ENCODE measurements at places on chromosomes 4 and X. TPM values are rescaled to one million over a fixed set of nuclear protein-coding genes. Genes with fewer than 3 reads are reported as not detected.

GRCh38 chr4:170868170-170868569 is 778.4 kb upstream of the AADAT start:
- no peaks in the 10 kb centered on the region for H3K4me1 ChIP-seq
- no peak for DNase-seq
- no peak overlapping the region for H3K4me3 ChIP-seq
- H3K27me3 ChIP-seq, result no peaks in the 10 kb centered on the region
- no peaks in the 10 kb centered on the region for H3K36me3 ChIP-seq
- H3K27ac ChIP-seq, result no peak overlapping the region

DNA sequence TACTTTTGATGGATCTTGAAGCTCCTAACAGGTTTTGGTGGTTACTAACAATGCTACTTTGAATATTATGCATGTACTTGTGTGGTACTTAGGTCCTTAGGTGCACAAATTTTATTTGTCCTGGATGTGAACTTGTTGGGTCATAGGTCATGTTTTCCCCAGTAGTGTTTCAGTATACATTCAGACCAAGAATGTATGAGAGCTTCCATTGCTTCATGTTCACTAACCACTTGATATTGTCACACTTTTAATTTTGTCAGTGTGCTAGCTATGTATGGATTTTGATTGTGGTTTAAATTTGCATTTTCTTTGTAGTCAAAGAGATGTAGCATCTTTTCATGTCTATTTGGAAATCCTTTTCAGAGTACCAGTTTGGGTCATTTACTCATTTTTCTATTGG is 32.2 kb downstream of the CLCN3 start:
- H3K4me3 ChIP-seq, result no peak overlapping the region
- DNase-seq, result no peak
- H3K27me3 ChIP-seq, result no peaks in the 10 kb centered on the region
- no peak overlapping the region for H3K27ac ChIP-seq
- 0 out of 2 replicates have a peak, but pooled peaks cover 4% of the 10 kb centered on the region for H3K36me3 ChIP-seq

DNA sequence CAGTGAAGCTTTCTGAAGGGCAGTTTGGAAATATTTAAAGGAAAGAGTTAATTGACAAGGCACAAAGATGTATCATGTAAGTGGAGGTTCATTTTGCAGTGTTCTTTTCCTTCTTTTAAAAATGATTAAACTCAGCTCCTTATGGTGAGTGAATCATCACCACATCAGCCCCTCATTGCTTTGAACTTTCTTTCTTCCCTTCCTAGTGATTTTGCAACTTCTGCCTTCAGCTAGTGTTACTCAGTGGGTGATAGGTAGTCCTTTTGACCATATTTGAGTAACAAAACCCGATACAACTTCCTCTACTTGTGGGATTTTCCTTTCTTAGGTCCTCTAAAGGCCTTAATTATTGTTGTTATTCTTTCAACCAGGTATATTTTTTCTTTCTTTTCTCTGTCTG is 8.2 kb downstream of the ZCCHC4 start:
- DNase-seq, result peak; percentile 82
- H3K4me1 ChIP-seq, result peaks cover 47% of the 10 kb centered on the region
- peaks cover 2% of the 10 kb centered on the region for H3K27me3 ChIP-seq
- peak overlapping the region; percentile 90 for H3K27ac ChIP-seq
- H3K36me3 ChIP-seq, result peaks cover 23% of the 10 kb centered on the region
- H3K4me3 ChIP-seq, result peak overlapping the region; percentile 61

GRCh38 chr4:175622887-175623286 is 189.2 kb downstream of the GPM6A start:
- H3K4me3 ChIP-seq, result no peak overlapping the region
- H3K4me1 ChIP-seq, result no peaks in the 10 kb centered on the region
- DNase-seq, result no peak
- no peaks in the 10 kb centered on the region for H3K36me3 ChIP-seq
- no peak overlapping the region for H3K27ac ChIP-seq

- peaks cover 8% of the 10 kb centered on the region for H3K27me3 ChIP-seq
- peaks cover 65% of the 10 kb centered on the region for H3K36me3 ChIP-seq
- H3K4me3 ChIP-seq, result peak overlapping the region; percentile 99
These were observed 3.8 kb downstream of the CD99 start for GRCh38 chrX:2694914-2695267.

DNA sequence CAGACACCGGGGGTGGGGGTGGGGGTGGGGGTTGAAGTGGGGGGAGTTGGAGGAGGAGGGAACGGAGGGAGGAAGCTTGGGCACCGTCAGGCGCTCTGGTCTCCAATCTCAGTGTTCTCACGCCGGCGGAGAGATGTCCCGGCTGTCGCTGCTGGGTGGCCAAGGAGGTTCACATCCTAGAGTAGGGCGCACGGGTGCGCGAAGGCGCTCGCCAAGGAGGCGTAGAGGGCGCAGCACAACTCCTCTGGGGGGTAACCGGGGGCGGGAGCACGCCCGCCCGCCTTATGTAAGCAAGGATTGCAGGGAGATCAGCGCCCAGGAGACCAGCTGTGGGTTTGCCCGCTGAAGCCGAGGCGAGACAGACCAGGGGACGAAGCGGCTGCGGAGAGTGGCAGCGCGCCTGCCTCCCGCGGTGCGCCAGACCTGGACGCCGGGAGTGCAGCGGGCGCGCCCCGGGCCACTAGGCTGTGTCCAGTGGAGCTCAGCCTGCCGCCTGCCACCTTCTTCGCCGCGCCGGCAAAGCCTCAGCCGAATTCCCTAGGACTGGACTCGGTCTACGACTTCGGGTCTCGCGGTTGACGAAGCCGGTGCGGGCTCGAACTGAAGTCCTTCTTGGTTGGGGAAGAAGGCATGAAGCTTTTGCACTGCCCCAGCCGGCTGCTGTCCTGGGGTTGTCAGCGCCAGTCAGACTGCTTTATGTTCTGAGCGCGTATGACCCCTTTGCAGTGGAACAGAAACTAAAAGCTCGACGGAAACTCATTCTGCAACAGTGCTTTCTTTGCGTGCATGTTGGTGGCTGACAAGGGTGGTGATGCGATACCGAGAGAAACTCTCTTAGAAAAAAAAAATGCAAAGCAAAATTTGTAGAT is 707 bp upstream of the UNC5C start:
- DNase-seq, result no peak
- H3K4me3 ChIP-seq, result no peak overlapping the region
- no peak overlapping the region for H3K27ac ChIP-seq
- peaks cover 5% of the 10 kb centered on the region for H3K27me3 ChIP-seq
- no peaks in the 10 kb centered on the region for H3K36me3 ChIP-seq

- no peaks in the 10 kb centered on the region for H3K4me1 ChIP-seq
- no peak overlapping the region for H3K4me3 ChIP-seq
- peak; percentile 18 for DNase-seq
- no peaks in the 10 kb centered on the region for H3K36me3 ChIP-seq
- no peak overlapping the region for H3K27ac ChIP-seq
These were observed 120.1 kb upstream of the MED14 start for GRCh38 chrX:40855411-40855810.

- H3K27me3 ChIP-seq, result peaks cover 12% of the 10 kb centered on the region
- no peaks in the 10 kb centered on the region for H3K4me1 ChIP-seq
- H3K27ac ChIP-seq, result no peak overlapping the region
- no peak for DNase-seq
These were observed 245.0 kb downstream of the EVC2 start for GRCh38 chr4:5463361-5463760.

DNA sequence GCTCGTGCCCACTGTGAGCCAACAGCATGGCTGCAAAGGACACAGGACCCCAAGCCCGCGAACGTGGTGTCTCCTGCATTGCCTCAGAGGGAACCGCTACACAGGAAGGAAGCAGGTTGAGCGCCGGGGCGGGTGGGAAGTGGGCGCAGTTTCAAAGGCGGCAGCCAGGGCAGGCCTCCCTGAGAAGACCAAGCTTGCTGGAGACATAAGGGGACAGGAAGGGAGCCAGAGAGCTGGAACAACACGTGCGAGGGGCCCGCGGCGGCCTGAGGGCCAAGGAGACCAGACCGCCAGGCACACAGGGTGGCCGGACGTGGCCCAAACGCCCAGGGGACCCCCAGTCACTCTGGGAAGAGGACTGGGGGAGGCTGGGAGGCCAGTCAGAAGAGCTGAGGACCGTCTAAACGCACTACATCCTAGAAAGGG is 32.0 kb downstream of the CTBP1 start:
- H3K4me1 ChIP-seq, result no peaks in the 10 kb centered on the region
- H3K27me3 ChIP-seq, result no peaks in the 10 kb centered on the region
- peaks cover 28% of the 10 kb centered on the region for H3K36me3 ChIP-seq
- no peak overlapping the region for H3K4me3 ChIP-seq
- no peak for DNase-seq
- H3K27ac ChIP-seq, result no peak overlapping the region

DNA sequence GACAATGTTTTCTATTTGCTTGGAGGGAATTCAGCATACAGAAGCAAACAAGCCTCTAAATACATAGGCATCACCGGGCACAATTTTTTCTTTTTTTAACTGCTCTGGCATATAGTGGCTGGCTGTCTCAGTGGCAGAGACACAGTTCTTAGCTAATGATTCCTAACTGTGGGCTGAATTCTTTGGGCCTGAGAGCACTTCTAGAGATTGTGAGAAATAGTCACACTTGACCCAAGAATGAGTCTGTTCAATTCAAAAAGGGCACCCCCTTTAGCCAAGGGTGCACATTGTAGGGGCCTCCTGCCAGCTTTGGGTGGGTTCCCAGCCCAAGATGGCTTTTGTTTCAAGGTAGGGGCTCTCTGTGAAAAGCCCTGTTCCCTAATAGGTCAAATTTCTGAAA is 345.7 kb downstream of the ARHGAP10 start:
- H3K27me3 ChIP-seq, result peaks cover 5% of the 10 kb centered on the region
- H3K4me3 ChIP-seq, result no peak overlapping the region
- peaks cover 77% of the 10 kb centered on the region for H3K36me3 ChIP-seq
- H3K27ac ChIP-seq, result no peak overlapping the region
- DNase-seq, result no peak

DNA sequence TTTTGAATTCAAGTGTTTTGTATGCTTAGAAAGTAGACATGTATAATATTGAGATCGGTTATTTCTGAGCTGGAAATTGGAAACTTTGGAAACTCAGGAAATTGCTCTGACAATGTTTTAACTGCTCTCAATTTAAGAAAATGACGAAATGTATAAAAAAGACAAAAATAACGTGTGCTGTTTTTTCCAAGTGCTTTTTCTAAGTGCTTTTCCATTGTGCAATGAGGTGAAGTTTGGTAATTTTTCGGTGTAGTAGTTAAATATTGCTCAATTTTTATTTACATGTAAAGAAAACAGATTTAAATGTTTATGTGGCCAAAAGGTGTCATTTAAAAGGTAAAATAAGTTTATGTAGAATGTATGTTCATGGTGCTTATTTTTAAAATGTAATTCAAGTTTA is 39.4 kb upstream of the RHOH start:
- H3K4me3 ChIP-seq, result no peak overlapping the region
- H3K4me1 ChIP-seq, result no peaks in the 10 kb centered on the region
- DNase-seq, result no peak
- no peaks in the 10 kb centered on the region for H3K27me3 ChIP-seq

Gene PLXNA3
- 76.2 TPM for total RNA-seq

Gene CXCL3
- total RNA-seq, result 2.0 TPM

Gene HPGDS
- total RNA-seq, result not detected

Gene XAGE3
- not detected for total RNA-seq

Data from HFFc6 (cell line).